Occipital lobe (tissue), 3 donors: ENCODE measurements at places on chromosomes 13 and 19.

DNA sequence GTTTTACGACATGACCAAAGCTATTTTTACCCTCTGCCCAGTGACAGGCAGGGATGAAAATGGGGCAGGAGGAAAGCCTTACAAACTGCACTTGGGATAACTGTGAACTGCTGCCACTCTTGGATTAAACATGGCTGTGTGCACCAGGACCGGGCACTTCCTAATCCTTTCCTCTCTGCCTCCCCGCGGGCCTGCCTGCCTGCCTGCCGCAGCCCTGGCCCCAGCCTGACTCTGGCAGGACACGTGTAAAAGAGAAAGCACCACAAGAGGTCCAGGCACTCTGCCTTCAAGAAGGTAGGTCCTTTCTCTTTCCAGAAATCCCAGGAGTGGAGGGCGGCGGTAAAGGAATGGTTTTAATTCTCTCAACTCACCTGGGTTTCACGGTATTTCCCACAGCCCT, 4.8 kb downstream of the TSHZ3 start:
- DNase-seq = no peak

- DNase-seq = no peak
These were observed 7.7 kb downstream of the TECR start for GRCh38 chr19:14536926-14537692.

- no peak for DNase-seq
These were observed 325.0 kb downstream of the DNAJC15 start for GRCh38 chr13:43348397-43348796.

DNA sequence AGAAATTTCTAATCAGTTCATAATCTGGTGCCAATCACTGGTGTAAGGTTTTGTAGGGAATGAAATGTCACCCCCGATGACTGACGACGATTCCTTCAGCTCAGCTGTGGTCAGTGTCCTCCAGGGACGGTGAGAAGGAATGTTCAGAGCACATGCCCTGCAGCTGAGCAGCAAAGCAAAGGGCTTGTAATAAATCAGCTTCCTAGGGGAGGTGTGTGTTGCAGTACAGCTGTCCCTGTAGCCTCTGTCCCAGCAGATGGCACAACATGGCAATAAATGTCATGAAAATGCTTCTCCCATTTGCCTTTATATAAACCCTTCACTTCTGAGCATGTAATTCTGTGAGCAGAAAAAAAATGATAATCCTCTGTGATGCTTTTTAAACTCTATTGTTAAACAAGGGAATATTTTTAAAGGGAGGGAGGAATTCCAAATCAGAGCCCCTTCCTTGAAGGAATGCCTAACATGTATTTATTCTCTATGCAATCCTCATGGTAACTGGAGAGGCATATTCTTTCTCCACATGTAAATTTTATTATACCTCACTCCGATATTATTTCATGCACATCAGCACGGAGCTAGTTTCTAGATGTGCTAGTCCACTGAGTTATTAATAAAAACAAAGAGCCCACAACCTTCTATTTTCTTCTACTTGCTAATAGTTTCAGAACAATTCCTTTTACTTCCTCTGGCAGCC, 102.5 kb downstream of the FAM216B start:
- no peak for DNase-seq

GRCh38 chr19:45356760-45357444, 13.5 kb downstream of the ERCC2 start:
- no peak for DNase-seq
